ENCODE measurements at places on chromosomes 4 and X. TPM values are rescaled to one million over a fixed set of nuclear protein-coding genes. Genes with fewer than 3 reads are reported as not detected.

DNA sequence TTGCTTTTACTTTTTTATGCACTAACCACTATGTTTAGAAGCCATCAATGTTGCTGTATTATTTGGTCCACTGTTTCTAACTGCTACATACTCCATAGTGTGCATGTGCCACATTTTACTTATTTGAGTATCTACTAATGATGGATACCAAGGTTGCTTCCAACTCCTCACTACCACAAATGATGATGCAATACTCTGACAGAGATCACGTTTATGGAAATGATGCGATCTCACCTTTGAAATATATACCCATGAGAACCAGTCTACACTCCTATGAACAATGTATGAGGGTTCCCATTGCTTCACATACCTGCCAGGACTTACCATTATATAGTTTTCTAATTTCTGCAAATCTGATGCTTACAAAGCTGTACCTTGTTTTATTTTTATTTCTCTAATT lies 44.2 kb downstream of the HUWE1 start:
- no peaks in the 10 kb centered on the region for H3K27me3 ChIP-seq
- no peaks in the 10 kb centered on the region for H3K4me1 ChIP-seq
- no peak overlapping the region for H3K27ac ChIP-seq
- DNase-seq, result no peak

Gene MAPK10
- 0.89 TPM for total RNA-seq

Gene PFKFB1
- total RNA-seq, result not detected

DNA sequence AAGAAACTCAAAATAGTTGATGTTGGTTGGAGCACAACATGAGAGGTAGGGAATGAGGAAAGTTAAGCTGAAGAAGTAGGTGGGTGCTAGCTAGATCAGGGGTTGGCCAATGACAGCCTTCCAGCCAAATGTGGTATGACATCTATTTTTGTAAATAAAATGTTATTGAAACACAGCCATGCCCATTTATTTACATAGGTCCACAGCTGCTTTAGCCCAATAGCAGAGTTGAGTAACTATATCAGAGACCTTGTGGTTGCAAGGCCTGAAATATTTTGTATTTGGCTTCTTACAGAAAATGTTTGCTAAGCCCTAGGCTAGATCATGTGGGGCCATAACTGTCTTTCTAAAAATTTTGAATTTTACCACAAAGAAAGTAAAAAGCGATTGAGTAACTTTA lies 234.9 kb upstream of the CTSO start:
- no peak overlapping the region for H3K27ac ChIP-seq
- no peaks in the 10 kb centered on the region for H3K36me3 ChIP-seq
- H3K4me1 ChIP-seq, result peaks cover 10% of the 10 kb centered on the region
- H3K4me3 ChIP-seq, result no peak overlapping the region
